ENCODE measurements at places on chromosomes 11 and 22.

GRCh38 chr11:5783255-5783654 lies at the start of gene OR52N5:
TSS of gene OR52N5 (minus strand) at chr11:5783355. CDS start at chr11:5778634, 4,721 bp downstream.
- DNase-seq = no peak

GRCh38 chr11:120074076-120074475 lies 63.8 kb downstream of the TRIM29 start:
- no peak for DNase-seq

DNA sequence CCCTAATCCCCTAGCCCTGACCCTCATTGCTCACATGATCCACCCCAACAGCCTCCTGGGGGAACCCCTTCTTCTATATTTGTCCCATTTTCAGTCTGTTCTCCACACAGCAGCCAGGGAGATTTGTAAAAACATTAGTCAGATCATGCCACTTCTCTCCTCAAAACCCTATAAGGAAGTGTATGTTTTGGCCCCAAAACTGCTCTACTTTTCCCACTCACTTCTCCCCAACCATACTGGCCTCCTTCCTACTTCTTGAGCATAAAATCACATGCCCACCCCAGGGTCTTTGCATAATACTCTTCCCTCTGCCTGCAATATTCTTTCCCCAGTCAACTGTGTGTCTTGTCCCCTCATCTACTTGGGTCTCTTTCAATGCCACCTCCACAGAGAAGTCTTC lies 4.7 kb upstream of the SLC22A12 start:
- DNase-seq = no peak

DNA sequence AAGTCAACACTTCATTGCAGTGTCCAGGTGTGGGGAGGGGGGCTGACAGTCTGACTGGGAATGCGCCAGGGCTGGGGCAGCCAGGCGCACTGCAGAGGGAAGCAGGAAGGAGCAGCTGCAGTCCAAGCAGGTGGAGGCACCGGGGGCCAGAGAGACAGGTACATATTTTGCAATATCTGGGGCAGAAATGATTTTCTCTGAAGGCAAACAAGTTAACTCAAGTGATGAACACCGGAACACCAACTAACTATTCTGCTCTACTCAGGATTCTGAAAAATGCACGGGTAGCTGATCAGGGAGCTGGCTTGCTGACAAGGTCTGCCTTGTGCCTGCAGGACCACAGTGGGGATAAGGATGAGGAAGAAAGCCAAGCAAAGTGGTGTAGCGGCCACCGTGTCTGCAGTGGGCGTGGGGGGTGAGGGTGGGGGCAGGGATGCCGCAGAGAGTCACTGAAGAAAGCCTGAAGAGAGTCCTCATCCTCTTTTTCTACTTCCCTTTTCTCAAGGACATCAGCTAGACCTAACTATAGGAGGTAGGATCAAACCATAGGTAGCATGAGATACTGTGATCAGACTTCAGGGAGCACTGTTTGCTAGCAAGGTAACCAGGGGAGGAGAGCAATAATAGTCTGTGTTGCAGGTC lies 83.4 kb downstream of the SCN3B start:
- no peak for DNase-seq

DNA sequence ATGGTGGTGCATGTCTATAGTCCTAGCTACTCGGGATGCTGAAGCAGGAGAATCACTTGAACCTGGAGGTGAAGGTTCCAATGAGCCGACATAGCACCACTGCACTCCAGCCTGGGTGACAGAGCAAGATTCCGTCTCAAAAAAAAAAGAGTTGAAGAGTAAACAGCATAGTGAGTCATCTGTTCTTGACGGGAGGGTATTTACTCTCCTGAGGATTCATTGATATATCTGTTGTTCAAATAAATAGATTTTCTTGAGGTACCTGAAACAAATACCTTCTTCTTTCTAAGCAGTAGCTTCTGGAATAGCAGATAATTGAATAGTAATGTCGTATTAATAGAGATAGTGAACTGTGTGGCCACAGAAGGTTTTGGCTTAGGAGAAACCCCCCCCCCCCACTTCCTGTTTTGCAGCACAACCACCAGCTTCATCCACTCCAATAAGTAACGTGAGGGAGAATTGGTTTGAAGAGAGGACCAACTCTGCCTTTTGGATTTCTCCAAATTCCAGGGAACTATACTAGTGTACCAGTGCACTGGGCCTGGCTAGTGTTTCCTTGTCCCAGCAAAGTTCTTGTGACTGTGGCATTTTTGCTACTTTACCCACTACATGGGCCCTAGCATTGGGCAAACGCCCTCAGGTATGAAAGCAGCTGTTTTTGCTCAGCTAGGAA lies 90.0 kb downstream of the PRMT3 start:
- DNase-seq = no peak

DNA sequence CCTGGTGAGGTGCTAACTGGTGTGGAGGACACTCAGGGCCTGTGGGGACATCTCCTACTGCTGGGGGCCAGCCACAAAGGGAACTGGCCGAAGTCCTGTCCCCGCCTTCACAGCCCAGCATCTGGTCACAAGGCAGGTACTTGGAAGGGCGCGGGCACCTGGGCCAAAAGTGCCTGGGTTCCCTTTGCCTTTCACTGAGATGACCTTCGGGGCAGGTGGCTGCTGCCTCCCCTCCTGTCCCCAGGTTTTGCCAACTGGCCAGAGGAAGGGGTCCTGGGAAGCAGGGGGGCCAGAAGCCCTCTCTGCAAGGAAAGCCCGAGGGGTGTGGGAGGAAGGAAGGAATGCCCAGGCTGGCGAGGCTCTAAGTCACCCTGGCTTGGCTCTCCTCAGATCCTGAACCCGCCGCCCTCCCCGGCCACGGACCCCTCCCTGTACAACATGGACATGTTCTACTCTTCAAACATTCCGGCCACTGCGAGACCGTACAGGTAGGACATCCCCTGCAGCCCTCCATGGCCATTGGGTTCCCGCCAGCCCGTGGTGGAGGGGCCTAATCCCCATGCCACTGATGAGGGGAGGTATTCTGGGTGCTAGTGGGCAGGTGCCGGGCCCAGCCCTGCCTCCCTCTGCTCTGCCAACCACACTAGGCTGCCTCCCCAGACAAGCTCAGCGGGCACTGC lies 14.4 kb upstream of the PPP6R3 start:
- no peak for DNase-seq

GRCh38 chr22:48717076-48717810 lies 1110.4 kb downstream of the BRD1 start:
- DNase-seq = no peak

DNA sequence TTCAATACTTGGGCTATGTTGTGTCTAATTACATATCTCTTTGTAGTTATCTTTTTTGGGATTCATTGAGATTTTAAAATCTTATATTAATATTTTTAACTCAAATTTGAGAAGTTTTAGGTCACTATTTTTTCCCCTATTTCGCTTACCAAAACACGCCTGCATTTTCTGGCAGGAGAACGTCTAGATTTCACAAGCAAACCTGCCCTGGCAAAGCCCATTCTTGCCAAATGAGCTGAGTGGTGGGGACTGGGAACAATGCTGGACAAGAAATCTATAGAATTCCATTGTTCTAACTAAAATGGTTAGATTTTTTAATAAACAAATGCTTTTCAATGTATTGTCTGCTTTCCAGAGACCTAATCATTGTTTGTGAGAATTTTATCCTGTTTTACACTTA lies 1283.7 kb upstream of the RAG2 start:
- no peak for DNase-seq

DNA sequence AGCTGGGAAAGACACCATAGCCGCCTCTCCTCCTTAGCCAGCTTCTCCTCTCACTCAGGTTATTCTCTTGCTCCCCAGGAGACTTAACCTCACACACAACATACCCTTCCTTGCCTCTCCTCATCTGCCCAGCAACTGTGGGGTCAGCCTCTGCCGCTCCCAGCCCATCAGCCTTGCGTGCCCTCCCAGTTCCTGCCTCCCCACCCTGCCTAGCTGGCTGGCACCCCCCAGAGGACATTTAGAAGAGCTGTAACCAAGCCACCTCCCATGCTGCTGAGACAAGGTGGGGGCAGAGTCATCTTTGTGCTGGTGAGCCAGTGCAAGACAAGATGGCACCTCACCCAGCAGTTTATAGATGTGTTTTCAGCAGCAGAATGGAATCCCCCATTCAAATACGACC lies 38.2 kb downstream of the TOM1 start:
- DNase-seq = no peak

- DNase-seq = peak; percentile 34
Observed at GRCh38 chr22:37077802-37078448, 26.4 kb downstream of the KCTD17 start.

DNA sequence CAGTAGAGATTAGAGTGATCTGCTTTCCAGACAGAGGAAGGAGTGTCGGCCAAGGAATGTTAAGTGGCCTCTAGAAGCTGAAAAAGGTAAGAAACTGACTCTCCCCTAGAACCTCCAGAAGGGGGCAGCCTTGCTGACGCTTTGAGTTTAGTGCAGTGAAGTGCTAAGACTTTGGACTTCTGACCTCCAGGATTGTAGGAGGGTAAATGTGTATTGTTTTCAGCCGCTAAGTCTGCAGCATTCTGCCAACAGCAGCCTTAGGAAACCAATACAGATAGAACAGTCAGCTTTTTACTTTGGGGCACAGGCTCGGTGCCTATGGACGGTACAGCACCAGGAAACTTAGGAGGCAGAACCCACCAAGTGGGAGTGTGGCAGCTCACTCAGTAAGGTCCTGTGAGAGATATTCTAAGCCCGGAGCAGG lies 3.6 kb upstream of the TBC1D22A start:
- DNase-seq = peak; percentile 77

DNA sequence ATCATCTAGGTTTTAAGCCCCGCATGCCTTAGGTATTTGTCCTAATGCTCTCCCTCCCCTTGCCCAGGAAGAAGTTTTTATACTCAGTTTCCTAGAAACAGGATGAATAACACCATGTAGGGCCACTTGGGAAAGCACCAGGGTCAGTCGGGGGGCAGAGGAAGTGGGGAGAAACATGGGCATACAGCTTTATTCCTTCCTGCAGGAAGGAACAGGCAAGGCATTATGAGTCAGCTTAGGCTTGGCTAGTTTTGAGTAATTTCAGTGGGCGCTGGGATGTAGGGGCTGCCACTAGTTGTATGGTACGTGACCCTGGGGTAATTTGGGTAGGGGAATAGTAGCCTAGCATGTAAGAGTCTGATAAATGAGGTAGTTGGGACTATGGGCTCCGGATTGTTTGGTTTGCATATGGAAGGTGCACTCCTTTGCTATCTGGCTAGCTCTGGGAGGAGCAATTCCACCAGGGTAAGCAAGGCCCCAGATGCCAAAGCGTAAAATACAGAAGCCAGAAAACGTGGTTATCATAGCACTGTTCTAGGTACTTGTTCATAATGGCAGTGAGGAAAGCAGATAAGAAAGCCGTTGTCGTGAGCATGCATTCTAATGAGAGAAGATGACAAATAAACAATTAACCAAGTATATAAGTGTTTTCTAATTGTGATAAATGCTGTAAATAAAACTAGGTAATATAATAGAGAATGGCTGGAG lies 24.8 kb downstream of the ACER3 start:
- peak; percentile 72 for DNase-seq

Data from amniotic epithelial cell (primary cell).